Right forelimb (tissue), 1 donor: ENCODE measurements at places on chromosomes 1 and 21.

GRCh38 chr1:38203441-38203840 is 156.8 kb upstream of the POU3F1 start:
- no peak for DNase-seq

DNA sequence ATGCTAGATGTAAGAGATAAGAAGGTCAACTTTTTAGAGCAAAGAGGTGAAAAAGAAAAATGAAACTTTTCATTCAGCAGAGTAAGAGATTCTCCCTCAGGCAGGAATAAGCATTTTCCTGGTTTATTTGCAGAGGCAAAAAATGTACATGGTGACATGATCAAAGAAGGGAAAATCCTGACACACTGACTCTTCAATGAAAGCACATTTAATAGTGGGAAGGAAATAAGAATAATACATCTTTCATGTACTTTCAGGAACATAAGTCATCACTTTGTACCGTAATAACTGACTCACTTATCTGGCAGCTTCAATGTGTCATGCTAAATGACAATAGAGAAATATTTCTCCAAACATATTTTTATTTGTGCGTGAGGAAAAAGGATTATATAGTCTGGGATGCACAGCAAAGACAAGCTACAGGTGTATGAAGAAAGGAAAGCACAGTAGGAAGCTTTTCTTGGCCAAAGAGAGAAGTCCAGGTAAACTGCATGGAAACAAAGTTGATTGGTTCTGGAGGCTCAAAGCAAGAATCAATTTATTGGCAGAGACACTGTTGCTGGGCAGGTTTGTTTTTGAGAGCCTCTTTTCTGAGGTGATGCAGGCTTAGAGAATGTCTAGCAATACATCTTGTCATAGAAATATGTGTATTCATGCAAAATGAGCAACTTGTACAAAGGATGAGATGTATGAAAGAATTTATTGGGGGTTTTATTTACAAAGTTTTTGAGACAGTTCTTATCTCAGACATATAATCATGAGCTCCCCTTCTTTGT is 1409.0 kb downstream of the PLA2G4A start:
- DNase-seq: no peak

DNA sequence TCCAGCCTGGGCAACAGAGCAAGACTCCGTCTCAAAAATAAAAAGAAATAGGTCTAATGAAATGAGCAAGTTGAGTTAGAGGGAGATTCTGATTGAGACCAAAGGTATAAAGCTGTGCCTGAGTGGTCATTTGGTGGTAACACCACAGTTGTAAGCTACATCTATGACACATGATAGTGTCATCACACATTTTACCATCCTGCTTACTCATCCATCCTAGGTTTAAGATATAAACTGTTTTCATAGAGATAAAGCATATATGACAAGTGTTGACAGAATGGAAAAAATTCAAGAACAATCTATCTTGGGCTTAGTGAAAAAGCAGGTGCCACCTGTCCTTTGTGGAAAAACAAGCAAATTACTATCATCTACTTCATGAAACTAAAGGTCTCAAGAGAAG is 7.1 kb upstream of the CFAP141 start:
- no peak for DNase-seq

DNA sequence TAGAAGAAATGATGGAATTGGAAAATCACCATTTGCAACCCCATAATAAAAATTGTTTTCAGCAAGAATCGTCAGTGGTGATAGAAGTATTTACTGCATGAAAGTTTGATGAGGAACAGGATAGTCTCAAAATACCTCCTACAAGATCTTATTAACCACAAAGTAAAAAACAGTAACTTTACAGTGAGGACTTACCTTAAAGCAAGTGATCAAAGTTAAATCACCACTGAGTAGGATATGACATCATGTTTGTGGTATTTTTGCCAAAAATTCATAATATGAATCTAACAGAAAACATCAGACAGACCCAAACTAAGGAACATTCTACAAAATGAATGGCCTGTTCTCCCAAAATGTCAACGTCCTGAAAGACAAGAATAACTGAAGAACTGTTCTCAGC is 19.9 kb downstream of the ALDH9A1 start:
- no peak for DNase-seq

DNA sequence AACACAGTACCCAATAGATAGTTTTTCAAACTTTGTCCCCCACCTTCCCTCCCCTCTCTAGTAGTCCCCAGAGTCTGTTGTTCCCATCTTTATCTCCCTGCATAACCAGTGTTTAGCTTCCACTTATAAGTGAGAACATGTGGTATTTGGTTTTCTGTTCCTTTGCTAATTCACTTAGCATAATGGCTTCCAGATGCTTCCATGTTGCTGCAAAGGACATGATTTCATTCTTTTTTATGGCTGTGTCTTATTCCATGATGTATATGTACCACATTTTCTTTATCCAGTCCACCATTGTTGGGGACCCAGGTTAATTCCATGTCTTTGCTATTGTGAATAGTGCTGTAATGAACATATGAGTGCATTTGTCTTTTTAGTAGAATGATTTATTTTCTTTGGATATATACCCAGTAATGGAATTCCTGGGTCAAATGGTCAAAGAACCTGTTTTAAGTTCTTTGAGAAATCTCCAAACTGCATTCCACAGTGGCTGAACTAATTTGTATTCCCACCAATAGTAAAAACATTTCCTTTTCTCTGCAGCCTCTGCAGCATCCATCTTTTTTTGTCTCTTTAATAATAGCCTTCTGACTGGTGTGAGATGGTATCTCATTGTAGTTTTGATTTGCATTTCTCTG is 126.0 kb downstream of the AK5 start:
- DNase-seq: no peak

DNA sequence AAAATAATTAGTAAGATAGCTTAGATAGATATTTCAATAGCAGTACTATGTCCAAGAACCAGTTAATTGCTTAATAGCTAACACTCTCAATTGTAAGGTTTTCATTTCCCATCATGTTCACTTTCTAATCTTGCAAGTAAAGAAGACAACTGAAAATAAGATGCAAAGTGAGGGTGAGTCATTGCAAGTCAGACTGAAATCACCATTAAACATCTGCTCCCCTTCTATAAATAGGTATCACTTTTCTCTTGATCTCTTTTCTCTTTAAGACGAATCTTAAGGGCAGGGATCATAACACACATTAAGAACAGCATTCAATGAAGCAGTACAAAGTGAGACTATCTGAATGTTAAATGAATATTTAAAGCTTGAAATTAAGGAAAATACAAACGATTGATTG is 40.4 kb downstream of the UBR4 start:
- no peak for DNase-seq

DNA sequence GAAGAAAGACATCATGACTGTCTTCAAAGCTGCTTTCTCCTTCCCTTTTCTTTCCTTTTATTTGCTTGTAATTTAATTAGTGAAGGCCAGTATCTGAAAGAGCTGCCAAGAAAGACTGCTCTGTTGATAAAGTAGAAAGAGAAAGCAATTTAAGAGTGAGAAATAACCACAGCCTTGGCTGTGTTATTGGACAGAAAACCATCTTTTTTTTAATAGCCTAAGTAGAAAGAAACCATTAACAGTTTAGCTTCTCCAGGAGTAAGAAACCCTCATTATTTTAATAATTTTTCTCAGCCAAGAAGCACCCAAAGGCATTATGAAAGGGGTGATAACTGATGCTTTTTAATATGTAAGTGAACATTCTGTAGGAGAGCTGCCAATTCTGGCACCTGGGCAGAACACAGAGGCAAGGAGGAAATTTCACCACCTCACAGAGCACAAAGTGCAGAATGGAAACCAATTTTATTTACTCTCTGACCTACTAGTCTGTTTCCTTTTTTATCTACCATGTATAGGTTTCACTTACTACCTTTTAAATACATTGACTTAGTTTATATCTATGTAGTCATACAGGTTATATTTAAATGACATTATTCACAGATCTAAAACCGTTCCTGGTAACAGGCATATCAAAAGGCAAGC is 703.2 kb downstream of the MRPL39 start:
- DNase-seq: no peak

GRCh38 chr1:237670302-237670701 is 220.4 kb downstream of the ZP4 start:
- DNase-seq: no peak

- no peak for DNase-seq
Observed at GRCh38 chr1:11927866-11928592, 1.8 kb upstream of the KIAA2013 start.

DNA sequence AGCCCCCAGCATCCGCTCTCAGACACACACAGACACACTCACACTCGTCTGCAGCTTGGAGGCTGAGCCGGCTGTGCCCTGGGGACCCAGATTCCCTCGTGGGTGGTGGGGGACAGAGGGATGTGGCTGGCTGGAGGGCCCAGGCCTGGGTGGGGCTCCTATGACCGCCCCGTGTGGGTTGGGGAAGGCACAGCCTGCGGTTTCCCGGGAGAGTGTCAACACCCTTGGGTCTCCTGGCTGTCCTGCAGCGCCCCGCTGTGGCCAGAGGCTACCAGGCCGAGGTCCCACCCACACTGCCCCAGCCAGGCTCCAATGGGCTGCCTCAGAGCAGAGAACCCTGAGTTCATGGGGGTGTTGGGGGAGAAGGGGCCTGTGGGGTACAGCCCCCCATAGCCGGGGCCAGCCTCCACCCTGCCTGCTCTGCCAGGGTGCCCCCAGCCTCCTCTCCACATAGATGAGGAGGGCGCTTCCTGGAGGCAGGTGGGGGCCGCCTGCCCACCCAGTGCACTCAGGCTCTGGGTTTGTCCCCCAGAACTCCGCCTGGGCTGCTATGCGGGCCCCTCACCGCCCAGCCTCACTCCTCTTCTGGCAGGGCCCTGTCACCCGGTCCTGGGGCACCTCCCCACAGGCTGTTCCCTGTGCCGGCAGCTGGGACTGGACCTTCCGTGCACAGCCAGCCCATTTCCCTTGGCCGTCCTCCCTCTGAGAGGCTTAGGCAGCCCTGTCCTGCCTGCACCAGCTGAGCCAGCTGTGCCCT is at the start of gene TTC34:
TSS of gene TTC34 (minus strand) at position 159 of the 757 bp plus-strand sequence. CDS start 866 bp downstream, outside the sequence.
- no peak for DNase-seq

DNA sequence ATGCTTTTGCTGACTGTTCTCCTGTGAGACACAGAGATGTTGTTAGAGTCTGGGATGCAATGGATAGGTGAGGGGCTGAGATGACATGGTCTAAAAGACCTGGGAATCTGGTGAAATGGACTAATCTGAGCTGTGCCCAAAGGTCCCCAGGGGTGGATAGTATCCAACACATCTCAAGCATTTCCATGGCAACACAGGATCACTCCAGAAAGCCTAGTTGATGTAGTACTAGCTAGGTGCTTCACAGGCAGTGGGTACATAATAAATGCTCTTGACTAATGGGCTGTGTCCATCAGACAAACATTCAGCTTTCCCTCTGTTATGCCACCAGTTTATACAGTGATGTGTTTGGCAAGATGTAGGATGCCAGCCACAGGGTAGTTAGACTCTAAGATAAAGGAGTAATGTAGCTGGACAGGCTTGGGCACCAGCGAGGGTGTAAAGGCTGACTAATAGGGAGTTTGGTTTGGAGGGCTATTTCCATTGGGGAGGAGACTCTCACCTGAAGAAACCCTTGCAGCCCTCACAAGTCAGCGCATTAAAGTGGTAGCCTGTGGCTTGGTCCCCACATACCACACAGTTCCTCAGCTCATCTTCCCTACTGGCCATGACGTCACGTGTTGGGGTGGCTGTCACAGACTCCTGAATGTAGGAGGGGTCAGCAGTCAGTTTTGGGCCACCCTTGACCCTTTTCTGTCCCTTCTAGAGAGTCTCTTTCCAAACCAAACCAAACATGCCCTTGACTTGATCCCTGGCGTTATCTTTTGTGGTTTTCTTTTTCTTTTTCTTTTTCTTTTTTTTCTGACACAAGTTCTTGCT is 1.8 kb downstream of the NR1I3 start:
- DNase-seq: no peak

- no peak for DNase-seq
Observed at GRCh38 chr21:27802816-27803475, 836.1 kb upstream of the ADAMTS5 start.

GRCh38 chr21:41289431-41289830 is 27.2 kb upstream of the FAM3B start:
- DNase-seq: no peak
